ENCODE measurements at places on chromosomes 5 and 9.

- no peak for DNase-seq
Observed at GRCh38 chr5:157558681-157559080, 16.9 kb downstream of the ADAM19 start.

DNA sequence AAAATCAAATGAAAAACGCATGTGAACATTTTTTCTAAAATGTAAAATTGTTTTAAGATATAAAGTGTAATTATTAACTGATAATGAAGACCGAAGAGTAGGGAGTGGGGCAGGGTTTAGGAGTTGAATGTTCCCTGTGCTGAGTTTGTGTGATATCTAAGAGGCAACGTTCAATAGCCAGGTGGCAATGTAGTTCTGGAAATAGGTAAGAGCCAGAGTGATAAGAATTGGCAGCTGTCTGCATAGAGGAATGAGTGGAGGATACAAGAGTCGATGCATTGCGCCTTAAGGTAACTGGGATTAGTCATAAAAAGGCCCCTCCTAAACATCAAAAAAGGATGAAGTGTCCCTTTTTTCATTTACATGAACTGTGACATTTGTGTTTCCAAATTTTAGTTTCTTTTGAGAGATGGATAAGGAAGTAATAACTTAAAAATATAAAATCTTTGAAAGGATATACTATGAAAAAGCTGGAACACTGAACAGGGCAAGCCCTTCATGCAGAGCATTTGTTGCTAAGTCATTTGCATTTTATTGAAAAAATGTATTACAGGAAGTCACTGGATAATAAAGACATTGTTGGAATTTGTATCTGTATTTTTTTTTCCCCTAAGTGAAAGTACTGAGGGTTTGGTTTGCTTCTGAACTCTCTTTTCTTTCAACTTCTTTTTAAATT is 659.3 kb downstream of the ACTL7B start:
- no peak for DNase-seq

- no peak for DNase-seq
Observed at GRCh38 chr9:125466411-125466810, 204.8 kb downstream of the GAPVD1 start.

DNA sequence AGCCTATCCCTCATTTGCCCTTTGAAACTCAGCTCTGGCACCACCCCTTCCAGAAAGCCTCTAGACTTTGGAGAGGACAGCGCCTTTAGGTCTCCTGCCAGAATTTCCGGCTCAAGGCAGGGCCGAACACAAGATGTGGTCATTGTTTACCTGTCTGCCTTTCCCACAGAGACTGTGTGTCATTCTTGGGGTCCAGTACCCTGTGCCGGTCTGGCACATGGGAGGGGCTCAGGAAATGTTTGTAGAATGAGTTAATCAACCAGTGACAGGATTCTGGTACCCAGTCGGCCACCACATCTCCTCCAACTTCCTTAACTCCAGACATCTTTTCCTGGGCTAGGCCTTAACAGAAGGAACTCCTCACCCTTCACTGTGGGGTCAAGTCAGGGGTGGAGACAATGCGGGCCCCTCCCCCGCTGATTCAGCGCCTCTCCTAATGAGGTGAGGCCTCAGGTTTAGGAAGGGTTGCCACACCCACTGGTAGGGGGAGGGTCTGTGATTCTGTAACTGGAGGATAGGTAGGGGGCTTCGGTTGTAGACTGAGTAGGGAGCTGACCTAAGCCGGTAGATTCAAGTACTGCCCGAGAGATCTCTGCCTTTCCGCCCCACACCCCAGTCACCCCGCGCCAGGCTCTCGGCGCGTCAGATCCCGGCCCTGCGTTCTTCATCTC is 29.3 kb downstream of the PCDH1 start:
- DNase-seq: peak; percentile 83

DNA sequence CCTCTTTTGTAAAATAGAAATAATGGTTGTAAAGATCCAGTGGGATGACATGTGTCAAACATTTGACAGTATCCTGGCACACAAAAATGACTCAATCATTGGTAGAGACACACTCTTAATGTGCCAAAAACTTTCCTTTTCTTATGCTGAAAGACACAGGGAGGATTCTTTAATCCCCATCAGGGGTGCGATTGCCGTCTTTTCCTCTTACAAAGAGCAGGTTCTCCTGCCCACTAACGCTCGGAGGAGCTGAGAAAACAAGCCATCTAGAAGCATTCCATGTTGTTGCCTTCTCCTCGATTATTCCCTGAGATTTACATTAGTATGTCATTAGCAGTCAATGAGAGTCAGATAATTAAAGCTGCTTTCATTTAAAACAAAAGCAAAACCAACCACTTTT is 342.6 kb upstream of the CCNH start:
- no peak for DNase-seq

GRCh38 chr9:106111039-106111730 is 416.8 kb downstream of the TMEM38B start:
- no peak for DNase-seq

DNA sequence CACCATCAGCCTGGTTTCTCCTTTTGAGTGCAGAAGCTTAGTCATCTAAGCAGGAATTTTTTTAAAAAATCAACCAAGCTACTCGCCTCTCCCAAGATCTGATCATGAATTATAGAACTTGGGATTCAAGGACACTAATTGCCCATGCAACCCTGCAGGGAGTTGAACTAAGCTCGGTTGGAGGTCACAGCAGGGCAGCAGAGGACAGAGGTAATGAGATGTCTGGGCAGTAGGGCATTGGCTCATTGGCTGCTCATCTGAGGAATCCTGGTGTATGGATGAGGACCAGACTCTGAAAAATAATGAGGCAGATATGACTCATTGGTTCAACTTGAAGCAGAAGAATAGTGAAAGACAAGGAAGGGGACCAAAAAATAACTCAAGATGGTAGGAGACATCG is 111.8 kb upstream of the TLE1 start:
- DNase-seq: no peak
